ENCODE measurements at places on chromosomes 5 and 9.

GRCh38 chr9:19748278-19749126 lies 40.3 kb downstream of the SLC24A2 start:
- DNase-seq = no peak

DNA sequence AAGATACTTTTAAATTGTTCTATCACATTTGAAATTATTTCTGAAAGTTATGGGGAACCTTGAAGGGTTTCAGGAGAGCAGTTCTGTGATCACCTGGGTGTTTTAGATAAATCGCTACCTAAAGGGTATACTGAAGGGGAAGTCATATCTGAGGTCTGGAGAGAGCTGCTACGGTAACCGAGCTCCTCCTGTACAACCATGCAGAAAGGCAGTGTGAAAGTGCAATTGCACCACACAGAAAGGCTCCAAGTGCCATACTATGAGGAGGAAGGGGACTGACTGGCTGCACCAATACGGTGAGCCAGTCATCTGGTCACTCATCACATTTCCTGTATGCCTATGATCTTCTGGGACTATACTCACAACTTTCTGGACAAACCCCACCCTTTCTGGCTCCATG lies 241.4 kb upstream of the SLC24A2 start:
- DNase-seq = no peak

- DNase-seq = no peak
Measured at GRCh38 chr5:163312598-163312997, 124.8 kb upstream of the CCNG1 start.

DNA sequence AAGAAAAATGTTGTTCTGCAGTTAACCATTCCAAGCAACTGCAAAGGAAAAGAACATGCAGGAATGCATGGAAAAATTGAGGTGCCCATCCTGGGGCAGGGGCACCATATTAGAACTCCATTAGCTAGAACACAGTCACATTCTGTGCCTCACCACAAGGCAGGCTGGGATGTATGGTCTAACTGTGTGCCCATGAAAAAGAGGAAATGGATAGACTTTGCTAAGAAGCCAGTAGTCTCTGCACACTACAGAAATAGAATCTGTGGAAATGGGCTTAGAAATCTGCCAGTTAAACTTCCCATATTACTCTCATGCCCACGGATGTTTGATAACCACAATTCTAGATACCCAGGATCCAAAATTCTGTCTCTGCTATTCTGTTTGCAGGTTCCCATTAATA lies 423.8 kb upstream of the SMARCA2 start:
- DNase-seq = no peak

Measured in thoracic aorta (tissue), 2 donors.